ENCODE measurements at places on chromosomes 6 and 20. TPM values are rescaled to one million over a fixed set of nuclear protein-coding genes. Genes with fewer than 3 reads are reported as not detected.

DNA sequence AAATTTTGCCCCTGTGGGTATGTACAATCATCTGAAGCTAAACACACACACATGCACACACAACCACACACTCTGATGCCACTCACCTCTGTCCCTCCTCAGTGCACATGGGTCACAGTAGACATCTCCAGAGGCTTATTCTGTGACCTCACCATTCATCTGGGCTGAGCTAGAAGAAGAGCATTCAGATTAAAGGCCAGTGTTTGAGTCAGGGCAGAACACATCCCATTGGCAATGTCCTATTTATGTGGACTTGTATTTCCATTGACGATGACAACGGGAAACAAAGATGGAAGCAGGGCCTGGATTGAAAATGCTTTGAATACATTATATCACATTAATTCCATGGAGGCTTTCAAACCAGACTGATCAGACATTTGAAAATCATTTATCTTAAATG is 26.8 kb upstream of the SLC22A23 start:
- no peaks in the 10 kb centered on the region for H3K36me3 ChIP-seq
- H3K4me3 ChIP-seq, result no peak overlapping the region
- H3K27me3 ChIP-seq, result no peaks in the 10 kb centered on the region
- no peak for DNase-seq

GRCh38 chr6:79070206-79070825 is 7.7 kb downstream of the PHIP start:
- DNase-seq, result no peak
- H3K36me3 ChIP-seq, result peaks cover 10% of the 10 kb centered on the region
- H3K27me3 ChIP-seq, result no peaks in the 10 kb centered on the region
- H3K4me1 ChIP-seq, result peaks cover 57% of the 10 kb centered on the region
- no peak overlapping the region for H3K27ac ChIP-seq
- H3K4me3 ChIP-seq, result no peak overlapping the region

PRL gene
- not detected for total RNA-seq

DNA sequence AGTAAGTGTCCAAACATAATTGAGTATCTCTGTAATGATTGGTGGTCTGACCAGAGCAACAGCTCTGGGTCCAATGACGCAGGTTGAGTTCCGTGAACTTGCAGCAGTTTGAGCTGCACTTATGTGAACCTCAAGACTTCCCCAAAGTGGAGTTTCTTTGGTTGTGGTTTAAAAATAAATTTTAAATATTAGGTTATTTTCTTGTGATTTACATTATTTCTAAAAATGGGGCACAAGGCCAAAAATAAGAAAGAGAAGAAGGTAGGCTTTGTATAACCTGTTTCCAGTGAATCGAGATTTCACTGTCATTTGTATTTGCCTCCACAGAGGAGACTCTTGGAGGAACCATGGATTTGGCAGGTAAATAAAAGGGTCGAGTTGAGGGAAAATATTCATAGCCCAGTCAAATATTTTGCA is 166.4 kb upstream of the ZNF217 start:
- DNase-seq, result no peak
- no peaks in the 10 kb centered on the region for H3K27me3 ChIP-seq
- H3K27ac ChIP-seq, result no peak overlapping the region
- no peak overlapping the region for H3K4me3 ChIP-seq
- H3K36me3 ChIP-seq, result no peaks in the 10 kb centered on the region
- H3K4me1 ChIP-seq, result peaks cover 18% of the 10 kb centered on the region

PSORS1C2 gene
- total RNA-seq, result not detected

DNA sequence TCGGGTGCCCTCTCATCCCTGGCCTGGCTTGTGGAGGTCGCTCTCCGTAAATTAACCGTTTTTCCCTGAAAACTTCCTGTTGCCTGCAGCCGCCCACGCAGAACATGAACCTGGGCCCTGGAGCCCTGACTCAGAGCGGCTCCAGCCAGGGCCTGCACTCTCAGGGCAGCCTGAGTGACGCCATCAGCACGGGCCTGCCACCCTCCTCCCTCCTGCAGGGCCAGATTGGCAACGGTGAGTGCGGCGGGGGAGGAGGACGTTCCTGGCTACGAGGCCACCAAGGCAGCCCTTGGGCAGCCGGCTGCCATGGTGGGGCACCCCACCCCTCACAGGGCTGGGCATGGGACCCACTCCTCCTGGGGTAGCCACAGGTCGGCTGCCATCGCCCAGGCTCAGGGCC is 17.8 kb downstream of the SS18L1 start:
- peaks cover 17% of the 10 kb centered on the region for H3K36me3 ChIP-seq
- no peak overlapping the region for H3K4me3 ChIP-seq
- peaks cover 2% of the 10 kb centered on the region for H3K27me3 ChIP-seq
- no peak overlapping the region for H3K27ac ChIP-seq
- H3K4me1 ChIP-seq, result peaks cover 12% of the 10 kb centered on the region

HLA-DPA1 gene
- total RNA-seq, result 61.0 TPM

DNA sequence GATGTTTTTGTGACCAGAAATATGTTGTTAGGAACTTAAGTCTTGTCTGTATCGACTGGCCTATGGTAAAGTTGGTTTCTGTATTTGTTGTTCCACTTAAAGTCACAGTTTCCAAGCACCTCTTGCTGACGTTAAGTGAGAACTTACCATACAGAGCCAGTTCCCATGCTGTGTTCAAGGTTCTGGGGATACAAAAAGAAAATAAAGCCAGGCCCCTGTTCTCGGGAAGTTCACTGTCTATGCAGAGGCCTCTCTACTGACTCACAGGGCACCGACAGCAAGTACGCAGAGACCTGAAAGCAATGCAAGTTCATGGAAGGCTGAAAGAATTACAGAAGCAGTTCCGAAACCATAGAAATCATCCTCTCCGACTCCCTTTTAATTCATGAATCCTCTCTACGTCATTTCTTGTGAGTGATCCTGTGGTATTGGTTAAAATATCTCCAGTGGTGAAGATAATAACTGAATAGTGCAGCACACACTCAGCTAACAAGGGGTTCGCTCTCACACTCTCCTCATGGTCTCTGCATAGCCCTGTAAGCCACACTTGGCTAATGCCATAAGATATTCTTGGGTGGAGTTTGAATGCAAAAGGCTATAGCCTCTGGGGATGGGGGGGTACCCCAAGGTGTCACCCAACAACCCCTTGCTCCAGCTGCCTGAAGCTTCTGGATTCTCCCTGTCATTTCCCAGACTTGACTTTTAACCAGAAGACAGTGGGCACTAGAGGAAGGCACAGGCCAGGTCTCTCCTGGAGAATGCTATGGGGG is 91.2 kb upstream of the EXOC2 start:
- H3K36me3 ChIP-seq, result peaks cover 2% of the 10 kb centered on the region
- DNase-seq, result no peak
- H3K27me3 ChIP-seq, result peaks cover 10% of the 10 kb centered on the region

- H3K4me3 ChIP-seq, result no peak overlapping the region
- no peaks in the 10 kb centered on the region for H3K36me3 ChIP-seq
- no peak overlapping the region for H3K27ac ChIP-seq
- H3K27me3 ChIP-seq, result peaks cover 45% of the 10 kb centered on the region
Observed at GRCh38 chr6:37531437-37532036, 31.8 kb upstream of the CCDC167 start.

TSHZ2 gene
- 26.0 TPM for total RNA-seq

PRPH2 gene
- total RNA-seq, result not detected

KCNQ2 gene
- total RNA-seq, result not detected
